KBM-7 (cell line): ENCODE measurements at places on chromosomes 1 and 21.

DNA sequence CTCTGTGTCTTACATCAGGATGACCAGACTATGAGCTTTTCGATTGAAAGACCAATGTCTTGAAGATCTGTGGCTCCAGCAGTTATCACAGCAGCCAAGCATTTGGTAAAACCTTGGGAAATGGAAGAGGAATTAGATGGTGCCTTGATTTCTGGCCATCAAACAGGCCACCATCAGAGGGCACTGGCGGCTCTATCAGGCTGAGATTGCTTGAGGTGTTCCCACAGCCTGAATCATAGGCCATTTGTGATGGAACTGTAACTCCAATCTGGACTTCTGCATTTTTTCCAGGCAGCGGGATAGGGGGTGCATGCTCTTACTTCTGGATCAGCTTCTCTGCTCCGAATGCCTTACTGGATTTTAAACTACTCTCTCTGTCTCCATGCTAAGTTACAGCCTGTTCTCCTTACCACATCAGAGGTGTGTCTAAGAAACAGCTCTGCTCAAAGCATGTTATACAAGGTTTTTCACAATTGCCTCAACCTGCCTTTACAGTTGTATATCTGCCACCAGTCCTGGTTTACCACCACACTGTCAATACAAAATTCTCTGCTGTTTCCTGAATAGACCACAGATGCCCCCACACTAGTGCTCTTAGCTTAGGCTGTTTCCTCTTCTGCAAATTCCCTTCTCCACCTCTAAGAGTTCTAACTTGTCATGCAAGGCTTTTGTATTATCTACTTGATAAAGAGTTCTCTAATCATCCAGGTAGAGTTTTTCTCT lies 180.9 kb downstream of the PTGER3 start:
- peak; percentile 74 for DNase-seq

GRCh38 chr21:34984356-34985058 lies 64.6 kb downstream of the RUNX1 start:
- no peak for DNase-seq

DNA sequence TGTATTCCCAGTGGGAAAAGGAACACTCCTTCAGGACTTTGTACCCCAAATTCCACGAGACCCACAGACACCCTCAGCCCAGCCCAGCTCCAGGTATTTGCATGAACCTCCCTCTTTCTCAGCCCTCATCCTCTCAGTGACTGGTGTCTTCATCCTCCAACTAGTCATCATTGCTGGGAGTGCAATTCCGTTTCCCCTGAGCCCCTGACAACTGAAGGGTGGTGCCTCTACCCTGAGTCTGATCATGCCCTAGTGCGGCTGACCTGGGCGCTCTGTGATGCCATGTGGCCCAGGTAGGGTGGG lies 3.8 kb upstream of the ZNF692 start:
- no peak for DNase-seq

GRCh38 chr1:188723332-188724020 lies 1754.2 kb downstream of the BRINP3 start:
- DNase-seq: no peak

- no peak for DNase-seq
Observed at GRCh38 chr1:23424293-23425192, at the start of gene TCEA3. TSS of gene TCEA3 (minus strand) at chr1:23424748. CDS start at chr1:23424633, 115 bp downstream.

- DNase-seq: no peak
Observed at GRCh38 chr1:119438761-119439160, 23.8 kb downstream of the HSD3B2 start.

DNA sequence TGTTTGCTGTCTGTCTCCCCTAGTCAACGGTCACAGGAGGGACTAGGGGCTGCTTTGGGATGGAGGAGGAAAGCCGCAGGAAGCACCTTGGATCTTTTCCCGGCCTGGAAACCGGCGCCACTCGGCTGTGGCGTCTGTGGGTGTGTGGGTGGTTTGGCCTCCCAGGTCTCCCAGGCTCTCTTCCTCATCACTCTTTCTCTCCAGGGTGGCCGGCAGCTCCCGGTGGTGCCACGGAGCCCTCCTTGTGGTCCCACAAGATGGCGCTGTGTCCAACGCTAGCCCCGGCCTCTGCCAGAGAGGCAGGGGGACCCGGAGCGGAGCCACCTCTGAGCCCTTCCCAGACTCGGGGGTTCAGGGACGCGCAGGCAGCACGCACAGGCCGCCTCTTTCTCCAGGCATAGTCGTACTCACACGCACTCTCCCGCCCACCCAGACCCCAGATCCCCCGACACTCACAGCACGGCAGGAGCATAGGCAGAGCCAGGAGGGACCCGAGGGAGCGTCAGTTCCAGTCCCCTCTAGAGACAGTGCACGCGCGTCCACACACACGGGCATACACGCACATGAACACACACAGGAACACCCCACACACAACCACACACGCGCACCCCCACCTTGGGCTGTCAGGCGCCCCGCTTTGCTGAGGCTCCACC lies 31.2 kb downstream of the CDCP2 start:
- peak; percentile 93 for DNase-seq

DNA sequence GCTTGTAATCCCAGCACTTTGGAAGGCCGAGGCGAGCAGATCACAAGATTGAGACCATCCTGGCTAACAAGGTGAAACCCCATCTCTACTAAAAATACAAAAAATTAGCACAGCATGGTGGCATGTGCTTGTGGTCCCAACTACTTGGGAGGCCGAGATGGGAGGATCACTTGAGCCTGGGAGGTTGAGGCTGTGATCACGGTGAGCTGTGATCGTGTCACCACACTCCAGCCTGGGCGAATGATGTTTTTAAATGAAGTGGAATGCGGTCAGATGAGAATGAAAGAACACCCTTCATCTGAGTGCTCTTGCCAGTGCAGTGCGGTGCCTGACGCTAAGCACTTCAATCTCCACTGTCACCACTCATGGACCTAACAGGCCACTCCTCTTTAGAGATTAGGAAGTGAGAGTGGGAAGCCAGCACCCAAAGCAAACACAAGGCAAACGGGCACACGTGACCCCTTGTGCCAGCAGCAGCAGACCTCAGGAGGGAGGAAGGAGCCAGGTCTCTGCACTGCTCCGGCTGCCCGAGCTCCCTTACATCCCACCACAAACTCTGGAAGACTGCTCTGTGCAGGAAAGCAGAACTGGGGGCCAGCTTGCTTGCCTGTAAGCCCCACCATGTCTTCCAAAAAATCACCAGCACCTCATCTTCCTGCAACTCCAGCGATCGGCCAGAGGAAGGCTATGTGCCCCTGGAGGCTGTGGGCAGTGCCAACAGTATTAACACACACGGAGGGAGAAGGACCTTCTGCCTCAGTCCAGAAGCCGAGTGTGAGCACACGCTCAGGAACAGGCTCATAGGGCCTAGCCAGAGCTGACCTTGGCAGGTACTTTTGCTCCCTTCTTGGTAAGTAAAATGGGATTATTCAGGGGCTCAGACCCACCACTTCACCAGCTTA lies 9.7 kb downstream of the CTNNBIP1 start:
- DNase-seq: peak; percentile 79

DNA sequence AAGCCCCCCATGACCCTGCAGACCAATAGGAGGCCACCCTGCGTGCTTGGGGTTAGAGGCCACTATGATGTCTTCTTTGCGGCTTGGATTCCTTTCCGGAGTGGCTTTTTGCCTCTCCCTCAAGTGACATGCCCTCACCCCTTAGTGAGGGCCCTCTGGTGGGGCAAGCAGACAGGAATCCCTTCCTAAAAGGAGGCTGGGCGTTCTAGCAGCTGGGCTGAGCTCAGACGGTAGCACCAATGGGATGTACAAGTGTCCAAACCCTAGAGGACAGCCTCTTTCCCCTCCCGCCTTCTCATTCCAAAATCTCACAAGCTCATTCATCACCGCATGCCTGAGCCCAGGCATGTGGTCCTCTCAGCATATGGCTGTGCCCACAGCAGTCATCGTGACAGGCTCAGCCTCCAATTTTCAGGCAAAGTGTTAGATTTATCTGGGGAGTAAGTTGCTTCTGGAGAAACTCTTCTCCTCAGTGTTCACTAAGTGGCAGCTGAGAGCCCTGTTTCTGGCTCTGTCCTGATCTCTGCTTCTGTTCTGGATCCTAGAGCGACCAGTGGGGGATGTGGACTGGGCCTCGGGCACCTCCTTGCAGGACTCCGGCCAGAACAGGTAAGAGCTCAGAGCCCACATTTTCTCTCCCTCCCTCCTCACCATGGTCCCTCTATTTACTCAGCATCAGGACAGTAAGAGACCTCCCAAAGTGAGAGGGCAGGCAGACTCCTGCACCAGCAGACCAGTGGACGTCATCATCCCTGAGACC lies 4.8 kb downstream of the KIAA1614 start:
- peak; percentile 60 for DNase-seq

DNA sequence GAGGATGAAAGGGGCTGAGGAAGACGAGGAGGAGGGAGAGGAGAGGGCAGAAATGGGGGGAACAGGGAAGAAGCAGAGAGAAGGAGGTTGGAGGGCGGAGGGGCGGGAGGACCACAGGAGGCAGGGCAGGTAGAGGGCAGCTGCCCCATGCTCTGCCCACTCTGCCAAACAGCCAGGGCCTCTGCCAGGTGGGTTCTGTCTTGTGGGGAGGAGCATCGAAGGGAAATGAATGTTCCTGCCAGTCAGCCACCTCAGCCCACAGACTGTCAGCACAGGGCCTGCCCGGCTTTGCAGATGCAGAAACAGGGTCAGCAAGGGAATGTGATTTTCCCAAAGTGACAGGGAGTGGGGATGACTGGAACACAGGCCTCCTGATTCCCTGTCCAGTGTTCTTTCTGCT lies 82.6 kb downstream of the GRIK3 start:
- no peak for DNase-seq

DNA sequence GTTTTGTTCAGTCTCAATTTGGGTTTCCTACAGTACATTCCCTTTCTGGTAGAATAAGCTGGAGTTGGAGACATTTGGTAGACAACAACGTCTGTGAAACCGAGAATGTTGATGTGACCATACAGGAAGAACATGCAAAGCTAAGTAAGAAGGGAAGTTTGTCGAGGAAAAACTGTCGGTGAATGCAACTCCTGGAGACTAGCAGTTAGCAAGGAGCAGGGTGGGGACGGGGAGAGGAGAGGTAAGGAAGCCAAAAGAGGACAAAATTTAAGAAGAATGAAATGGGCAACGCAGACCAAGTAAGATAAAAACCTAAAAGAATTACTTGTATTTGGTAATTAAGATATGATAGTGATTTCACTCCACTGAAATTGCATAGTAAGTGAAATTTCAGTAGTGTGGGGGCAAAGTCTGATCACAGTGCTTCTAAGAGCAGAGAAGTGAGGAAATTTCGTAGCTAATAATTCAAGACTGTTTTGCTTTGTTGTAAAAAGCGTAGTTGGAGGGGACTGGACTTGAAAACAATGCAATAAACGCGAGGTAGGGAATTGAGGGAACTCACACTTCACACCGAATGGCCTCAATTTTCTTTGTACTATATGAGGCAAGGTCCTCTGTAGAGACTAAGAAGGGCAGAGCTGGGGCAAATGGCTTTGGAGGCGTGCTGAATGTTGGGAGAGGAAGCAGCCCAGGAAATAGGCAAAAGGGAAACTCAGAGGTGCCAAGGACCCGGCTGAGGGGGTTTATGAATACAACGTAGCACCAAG lies 787 bp upstream of the GIPC2 start:
- no peak for DNase-seq

DNA sequence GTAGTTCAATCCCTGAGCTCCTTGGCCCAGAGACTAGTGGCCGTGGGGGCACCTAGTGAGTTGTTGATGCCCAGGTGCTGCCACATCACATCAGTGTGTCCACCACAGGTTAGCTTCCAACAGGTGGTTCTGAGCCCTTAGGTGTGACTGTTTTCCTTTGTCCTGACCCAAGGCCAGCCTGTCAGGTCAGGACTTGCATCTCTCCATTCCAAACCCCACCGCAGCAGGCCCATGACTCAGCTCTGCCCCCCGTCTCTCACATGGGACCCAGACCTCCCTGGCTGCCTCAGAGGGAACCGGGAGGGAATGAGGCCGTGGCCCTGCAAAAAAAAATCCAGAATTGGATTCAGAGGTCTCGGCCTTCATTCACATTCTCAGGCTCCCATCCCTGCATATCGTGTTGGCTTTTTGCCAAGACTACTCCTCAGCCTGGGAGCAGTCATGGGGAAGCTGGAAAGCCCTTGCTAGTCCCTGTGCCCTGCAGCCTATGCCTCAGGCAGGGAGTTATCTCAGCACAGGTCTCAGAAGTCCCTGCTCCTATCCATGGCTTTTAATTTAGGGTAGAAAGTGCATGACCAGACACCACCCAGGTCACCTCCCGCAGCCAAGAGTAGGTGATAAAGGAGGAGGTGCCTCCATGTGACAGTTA lies 7.2 kb downstream of the INAVA start:
- no peak for DNase-seq

- no peak for DNase-seq
Observed at GRCh38 chr1:7356079-7356478, 415.0 kb upstream of the VAMP3 start.

GRCh38 chr1:207838156-207839082 lies 72.5 kb downstream of the CD34 start:
- no peak for DNase-seq

DNA sequence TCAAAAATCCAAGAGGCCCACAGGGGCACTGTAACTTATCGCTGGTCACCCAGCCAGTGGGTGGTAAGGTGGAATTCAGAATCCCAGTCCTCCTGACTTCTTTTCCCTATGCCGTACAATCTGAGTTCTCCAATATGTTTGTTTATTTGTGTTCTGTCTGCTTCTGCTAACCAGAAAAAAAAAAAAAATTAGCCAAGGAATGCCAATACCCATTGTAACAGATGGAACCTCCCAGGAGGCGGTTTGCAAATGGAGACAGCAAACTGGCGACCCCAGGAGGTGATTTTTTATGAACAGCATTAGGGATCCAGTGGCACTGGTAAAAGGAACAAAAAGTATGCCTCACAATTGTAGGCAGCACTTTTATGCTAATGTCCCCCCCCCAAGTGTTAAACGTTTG lies 189.0 kb upstream of the FGGY start:
- no peak for DNase-seq

GRCh38 chr1:12477936-12478611 lies 139.9 kb downstream of the DHRS3 start:
- DNase-seq: peak; percentile 88

GRCh38 chr21:42130441-42130840 lies 59.3 kb downstream of the UMODL1 start:
- DNase-seq: no peak

GRCh38 chr21:34046917-34047316 lies 26.5 kb upstream of the MRPS6 start:
- no peak for DNase-seq

DNA sequence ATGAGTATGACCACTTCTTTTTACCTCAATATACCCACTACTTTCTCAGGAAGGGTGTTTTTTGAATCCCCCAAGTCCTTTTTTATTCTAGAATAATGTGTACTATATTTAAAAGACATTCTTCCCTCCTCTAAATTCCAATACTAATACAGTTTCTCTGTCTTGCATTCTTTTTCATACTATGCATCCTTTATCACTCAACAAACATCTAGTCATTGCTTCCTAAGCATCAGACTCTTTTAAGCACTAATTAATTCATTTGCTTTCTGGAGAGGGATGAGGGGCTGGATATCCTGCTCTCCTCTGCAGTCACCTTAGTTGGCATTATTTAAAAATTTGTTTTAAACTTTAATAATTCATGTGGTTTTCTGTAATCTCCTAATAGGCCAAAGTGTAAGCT lies 838.8 kb downstream of the KCNT2 start:
- DNase-seq: no peak

GRCh38 chr1:235902677-235903542 lies 36.2 kb upstream of the LYST start:
- no peak for DNase-seq
